A375 (cell line): ENCODE measurements at places on chromosomes 12 and 14. TPM values are rescaled to one million over a fixed set of nuclear protein-coding genes. Genes with fewer than 3 reads are reported as not detected.

PSME2 gene
- 207 and 210 TPM in 2 replicates for total RNA-seq

MIP gene
- total RNA-seq: 0.11 TPM in 1 of 2 replicates, not detected in the other

C12orf56 gene
- 0.15 and 0.29 TPM in 2 replicates for total RNA-seq

IL26 gene
- not detected in 2 replicates for total RNA-seq

FOXG1 gene
- total RNA-seq: not detected in 2 replicates

KRT74 gene
- total RNA-seq: not detected in 2 replicates

PAPLN gene
- 4.2 and 4.4 TPM in 2 replicates for total RNA-seq

FGD4 gene
- total RNA-seq: 8.1 TPM in 2 replicates

PAH gene
- total RNA-seq: not detected in 2 replicates
